ENCODE measurements at places on chromosomes 6 and 20. TPM values are rescaled to one million over a fixed set of nuclear protein-coding genes. Genes with fewer than 3 reads are reported as not detected.

DNA sequence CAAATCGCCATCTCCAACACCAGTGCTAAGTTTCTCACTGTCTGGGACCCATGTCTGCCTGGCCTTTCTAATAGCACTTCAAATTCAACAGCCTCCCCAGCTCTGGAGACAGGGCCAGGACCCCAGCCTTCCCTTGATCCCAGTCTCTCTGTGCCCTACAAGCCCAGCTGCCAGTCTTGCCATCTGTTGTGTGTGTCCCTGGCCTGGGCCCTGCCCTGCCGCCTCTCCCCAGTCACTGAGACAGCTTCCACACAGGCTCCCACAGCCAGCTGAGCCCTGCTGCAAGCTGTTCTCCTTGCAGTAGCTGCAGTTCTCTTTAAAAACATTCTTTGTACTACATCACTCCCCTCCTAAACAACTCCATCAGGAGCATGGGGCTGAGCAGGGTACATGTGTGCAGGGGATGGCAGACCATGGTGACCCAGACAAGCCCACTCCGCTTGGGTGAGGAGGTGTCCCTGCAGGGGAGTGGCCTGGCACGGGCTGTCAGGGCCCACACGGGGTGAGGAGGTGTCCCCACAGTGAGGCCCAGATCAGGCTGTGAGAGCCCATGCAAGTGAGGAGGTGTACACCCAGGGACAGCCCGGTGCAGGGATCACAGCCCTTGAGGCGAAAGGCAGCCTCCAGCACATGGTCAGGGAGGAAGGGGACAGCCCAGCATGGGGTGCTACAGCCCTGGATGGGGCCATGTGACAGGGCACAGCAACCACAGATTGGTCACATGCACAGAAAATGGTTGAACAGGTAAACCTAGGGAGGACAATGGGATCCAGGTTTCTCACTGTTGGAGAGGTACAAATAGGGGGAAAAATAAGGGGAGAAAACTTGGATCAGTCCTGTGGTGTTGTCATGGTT lies 16.2 kb downstream of the CST7 start:
- DNase-seq: no peak

DNA sequence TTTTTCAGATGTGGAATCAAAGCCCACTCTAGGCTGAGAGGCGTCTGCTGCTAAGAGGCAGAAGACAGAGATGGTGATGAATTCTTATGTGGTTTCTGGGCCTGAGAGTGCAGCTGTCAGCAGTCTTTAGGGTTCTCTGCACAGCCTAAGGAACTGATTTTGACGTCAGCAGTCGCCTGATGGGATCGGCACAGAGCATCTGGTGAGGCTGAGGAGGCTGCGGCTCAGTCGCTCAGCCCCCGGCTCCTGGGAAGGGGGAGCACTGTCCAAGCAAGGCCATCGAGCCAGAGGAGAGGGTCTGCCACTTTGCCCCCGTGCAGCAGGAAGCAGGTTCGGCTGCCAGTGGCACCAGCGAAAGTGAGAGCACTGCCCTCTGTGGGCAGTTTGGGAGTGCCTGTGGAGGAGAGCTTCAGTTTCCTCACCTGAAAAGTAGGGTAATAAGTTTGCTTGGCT lies 92.5 kb downstream of the TCP11 start:
- DNase-seq: peak; percentile 4

- no peak for DNase-seq
These were observed 2.7 kb upstream of the ID1 start for GRCh38 chr20:31602431-31602778.

DNA sequence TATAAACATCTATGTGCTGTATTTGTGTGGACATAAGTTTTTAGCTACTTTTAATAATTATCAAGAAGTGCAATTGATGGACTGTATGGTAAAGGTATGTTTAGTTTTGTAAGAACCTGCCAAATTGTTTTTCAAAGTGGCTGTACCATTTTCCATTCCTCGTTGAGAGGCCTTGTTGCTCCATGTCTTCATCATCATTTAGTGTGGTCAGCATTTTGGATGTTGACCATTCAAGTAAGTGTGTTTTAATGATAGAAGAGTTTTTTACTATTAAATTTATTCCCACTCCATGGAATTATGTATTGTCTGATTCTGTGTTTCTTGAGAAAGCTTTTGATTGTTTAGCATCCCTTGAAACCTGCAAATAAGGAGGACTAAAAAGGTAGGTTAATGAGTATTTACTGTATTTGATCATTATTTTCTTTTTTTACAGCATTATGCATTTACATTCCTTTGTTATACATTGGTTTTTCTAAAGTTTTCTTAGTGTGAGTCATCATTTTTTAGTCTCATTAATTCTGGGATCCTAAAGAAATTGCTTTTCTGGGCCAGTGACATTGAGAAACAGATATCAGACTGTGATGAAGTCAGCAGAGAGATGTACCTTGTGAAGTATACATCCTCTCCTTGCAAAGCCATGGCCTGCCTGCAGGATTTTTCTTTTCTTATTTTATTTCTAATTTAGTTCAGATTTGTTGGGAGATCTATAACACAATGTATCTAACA lies 312.8 kb upstream of the PTCHD4 start:
- DNase-seq: no peak

RNGTT gene
- 25.3 TPM for total RNA-seq

GZF1 gene
- total RNA-seq: 10.6 TPM

SYCP2 gene
- total RNA-seq: 4.8 TPM

FAM209B gene
- 1.2 TPM for total RNA-seq

FGD2 gene
- 1.5 TPM for total RNA-seq

Measured in activated T-helper 1 cell treated with anti-CD3 and anti-CD28 coated beads, Interleukin-12 subunit alpha, Interleukin-12 subunit beta, Interleukin-2, Interleukin-4 antibody, amounts not matched to agents 30 ng/mL and 10 ng/mL and 1 ng/mL, durations not matched to agents 14 hours and 24 hours and 36 hours (primary cell).